Astrocyte (in vitro differentiated cells and primary cell): ENCODE measurements at places on chromosomes 12 and 14.
A peak's percentile ranks its signal among the peaks of the same experiment; 100 is the strongest.

- H3K4me3 ChIP-seq, result no peak overlapping the region
- no peak overlapping the region for H3K27ac ChIP-seq
- no peaks in the 10 kb centered on the region for H3K36me3 ChIP-seq
- H3K4me1 ChIP-seq, result no peaks in the 10 kb centered on the region
- H3K27me3 ChIP-seq, result no peaks in the 10 kb centered on the region
Observed at GRCh38 chr12:63940310-63941005, 96.0 kb downstream of the SRGAP1 start.

GRCh38 chr12:132213359-132214160, 69.3 kb downstream of the NOC4L start:
- H3K36me3 ChIP-seq, result no peaks in the 10 kb centered on the region
- no peak for DNase-seq
- H3K27ac ChIP-seq, result no peak overlapping the region
- no peak overlapping the region for H3K4me3 ChIP-seq
- no peaks in the 10 kb centered on the region for H3K4me1 ChIP-seq

- peaks cover 13% of the 10 kb centered on the region for H3K4me1 ChIP-seq
- no peak overlapping the region for H3K27ac ChIP-seq
- H3K27me3 ChIP-seq, result no peaks in the 10 kb centered on the region
Observed at GRCh38 chr14:65352964-65353530, 59.5 kb upstream of the FUT8 start.

DNA sequence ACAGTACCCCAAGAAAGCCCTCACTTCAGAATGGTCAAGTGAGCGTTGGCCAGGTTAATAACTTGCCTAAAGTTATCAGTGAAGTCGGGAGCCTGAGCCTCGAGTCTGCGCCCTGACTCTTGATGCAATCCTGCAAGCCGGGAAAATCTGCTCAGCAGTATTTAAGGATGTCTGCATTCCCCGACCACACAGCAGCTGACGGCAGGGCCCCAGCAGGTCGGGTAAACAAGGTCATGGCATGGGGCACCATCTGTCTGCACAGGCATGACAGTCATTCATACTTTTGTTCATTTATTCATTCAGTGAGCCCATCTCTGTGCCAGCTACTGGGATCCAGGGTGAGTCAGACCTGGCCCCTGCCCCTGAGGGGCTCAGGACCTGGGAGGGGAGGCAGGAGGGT, 11.1 kb downstream of the ABCB9 start:
- peaks cover 7% of the 10 kb centered on the region for H3K4me1 ChIP-seq
- H3K36me3 ChIP-seq, result no peaks in the 10 kb centered on the region
- no peaks in the 10 kb centered on the region for H3K27me3 ChIP-seq

DNA sequence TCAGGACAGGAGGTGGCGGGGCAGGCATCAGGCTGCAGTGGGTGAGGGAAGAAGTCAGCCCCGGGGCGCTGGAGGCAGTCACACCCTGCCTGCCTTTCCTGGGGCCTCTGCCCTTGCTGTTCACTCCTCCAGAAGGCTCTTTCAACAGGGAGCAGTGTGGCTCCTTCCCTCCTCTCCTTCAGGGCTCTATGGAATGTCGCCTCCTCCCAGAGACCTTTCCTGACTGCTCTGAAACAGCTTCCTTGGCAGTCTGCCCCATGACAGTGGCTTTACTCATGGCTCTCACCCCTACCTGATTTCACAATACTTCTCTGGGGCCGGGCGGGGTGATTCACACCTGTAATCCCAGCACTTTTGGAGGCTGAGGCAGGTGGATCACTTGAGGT, 7.1 kb downstream of the RHOF start:
- no peak overlapping the region for H3K4me3 ChIP-seq
- no peaks in the 10 kb centered on the region for H3K36me3 ChIP-seq
- peak; percentile 82 for DNase-seq
- no peaks in the 10 kb centered on the region for H3K27me3 ChIP-seq

DNA sequence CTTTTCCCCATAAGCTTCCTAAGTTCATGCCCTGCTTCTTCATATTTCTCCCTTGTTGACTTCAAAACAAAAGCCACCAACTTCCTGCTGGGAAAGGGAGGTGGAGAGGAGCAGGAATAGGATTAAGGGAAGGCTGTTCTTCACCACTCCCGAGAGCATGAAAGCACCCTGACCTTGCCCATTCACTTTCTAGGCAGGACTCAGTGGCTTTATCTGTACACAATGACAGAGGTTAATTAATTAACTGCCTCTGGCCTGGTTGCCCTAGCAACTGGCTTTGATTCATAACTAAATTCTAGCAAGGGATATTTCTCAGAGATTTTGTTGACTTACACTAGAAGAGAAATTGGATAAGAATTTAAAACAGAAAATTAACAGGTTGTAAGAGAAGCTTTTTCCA, 396.8 kb downstream of the RPS29 start:
- no peak overlapping the region for H3K27ac ChIP-seq
- no peaks in the 10 kb centered on the region for H3K36me3 ChIP-seq
- DNase-seq, result no peak

- H3K4me3 ChIP-seq, result no peak overlapping the region
- no peak overlapping the region for H3K27ac ChIP-seq
- no peak for DNase-seq
- peaks cover 5% of the 10 kb centered on the region for H3K4me1 ChIP-seq
Observed at GRCh38 chr12:123026094-123026853, 45.8 kb downstream of the ARL6IP4 start.

- H3K4me3 ChIP-seq, result no peak overlapping the region
- H3K36me3 ChIP-seq, result no peaks in the 10 kb centered on the region
- H3K27ac ChIP-seq, result no peak overlapping the region
Observed at GRCh38 chr14:95204705-95205104, 47.4 kb upstream of the DICER1 start.

GRCh38 chr12:31234955-31235867, 90.7 kb downstream of the SINHCAF start:
- peaks cover 40% of the 10 kb centered on the region for H3K27me3 ChIP-seq
- H3K27ac ChIP-seq, result no peak overlapping the region
- H3K4me3 ChIP-seq, result no peak overlapping the region
- no peaks in the 10 kb centered on the region for H3K36me3 ChIP-seq
- no peaks in the 10 kb centered on the region for H3K4me1 ChIP-seq

GRCh38 chr14:101357038-101357437, 204.3 kb upstream of the DIO3 start:
- no peaks in the 10 kb centered on the region for H3K4me1 ChIP-seq
- DNase-seq, result no peak
- H3K27ac ChIP-seq, result no peak overlapping the region
- H3K4me3 ChIP-seq, result no peak overlapping the region
- H3K36me3 ChIP-seq, result no peaks in the 10 kb centered on the region

GRCh38 chr14:96198430-96199130, 6.1 kb upstream of the BDKRB2 start:
- no peaks in the 10 kb centered on the region for H3K4me1 ChIP-seq
- no peaks in the 10 kb centered on the region for H3K27me3 ChIP-seq
- no peak overlapping the region for H3K4me3 ChIP-seq
- DNase-seq, result no peak

DNA sequence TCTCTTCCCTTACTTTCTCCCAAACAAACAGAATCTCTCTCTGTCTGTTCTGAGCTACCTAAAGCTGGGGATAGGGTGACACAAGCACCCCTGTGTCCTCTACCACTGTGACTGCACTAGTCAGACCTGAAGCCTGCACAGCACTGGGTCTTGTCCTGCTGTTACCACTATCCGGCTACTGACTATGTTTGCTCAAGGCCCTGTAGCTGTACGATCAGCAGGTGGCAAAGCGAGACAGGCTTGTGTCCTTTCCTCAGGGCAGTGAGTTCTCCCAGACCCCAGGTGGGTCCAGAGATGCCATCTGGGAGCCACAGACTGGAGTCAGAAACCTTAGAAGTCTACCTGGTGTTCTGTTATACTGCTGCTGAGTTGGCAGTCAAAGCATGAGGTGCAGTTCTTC, 116.4 kb downstream of the NUBPL start:
- no peak for DNase-seq
- H3K4me3 ChIP-seq, result no peak overlapping the region
- no peaks in the 10 kb centered on the region for H3K27me3 ChIP-seq
- no peaks in the 10 kb centered on the region for H3K4me1 ChIP-seq
- no peak overlapping the region for H3K27ac ChIP-seq
- H3K36me3 ChIP-seq, result no peaks in the 10 kb centered on the region

DNA sequence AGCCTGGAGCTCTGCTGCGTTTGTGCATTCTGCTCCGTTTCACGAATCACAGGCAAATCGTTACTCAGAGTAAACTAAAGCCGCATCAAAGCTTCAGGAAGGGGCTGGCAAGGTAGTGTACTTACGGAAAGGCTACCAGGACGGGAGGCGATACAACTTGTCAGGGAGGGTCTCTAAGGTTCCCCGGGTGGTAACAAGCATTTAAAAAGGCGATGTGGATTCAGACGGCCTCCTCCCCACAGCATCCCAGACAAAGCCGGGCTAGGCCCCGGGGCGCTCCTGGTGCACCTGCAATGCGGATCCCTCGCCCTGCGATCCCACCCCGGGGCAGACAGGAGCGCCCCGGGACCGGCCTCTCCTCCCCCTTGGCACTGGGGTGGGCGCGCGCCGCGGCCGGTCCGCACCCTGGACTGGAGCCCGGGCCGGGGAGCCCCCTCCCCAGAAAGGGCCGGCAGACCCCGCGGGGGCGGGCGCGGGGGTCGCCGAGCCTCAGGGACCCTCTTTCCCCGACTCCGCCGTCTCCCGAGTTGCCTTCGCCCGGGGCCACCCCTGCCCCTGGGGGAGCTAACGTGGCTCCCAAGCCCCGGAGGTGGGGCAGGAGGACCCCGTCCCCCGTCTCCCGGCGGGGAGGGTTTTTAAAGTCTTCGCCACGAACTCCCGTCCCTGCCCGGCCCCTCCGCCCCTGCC, 718 bp downstream of the CCDC92 start:
- H3K4me1 ChIP-seq, result peaks cover 28% of the 10 kb centered on the region
- peak overlapping the region; percentile 80 for H3K4me3 ChIP-seq
- peak; percentile 46 for DNase-seq
- H3K27me3 ChIP-seq, result no peaks in the 10 kb centered on the region
- H3K27ac ChIP-seq, result peak overlapping the region; percentile 55

DNA sequence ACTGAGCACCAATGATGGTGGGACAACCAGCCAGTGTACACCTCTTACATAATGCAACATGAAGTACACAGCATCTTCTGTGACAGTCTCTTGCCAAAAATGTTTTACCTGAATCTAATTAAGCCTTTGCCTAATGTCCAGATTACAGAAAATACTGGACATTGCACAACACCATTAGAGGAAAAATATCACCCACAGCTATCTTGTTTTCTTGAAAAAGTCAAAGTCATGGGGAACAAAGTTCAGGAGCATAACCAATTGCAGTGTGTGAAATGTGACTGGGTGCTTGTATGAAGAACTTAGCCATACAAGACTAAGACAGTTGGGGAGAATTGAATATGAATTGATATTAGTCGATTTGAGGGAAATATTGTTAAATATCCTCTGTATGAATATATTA, 12.1 kb upstream of the ANO6 start:
- no peaks in the 10 kb centered on the region for H3K27me3 ChIP-seq
- no peak overlapping the region for H3K4me3 ChIP-seq
- no peaks in the 10 kb centered on the region for H3K4me1 ChIP-seq
- H3K27ac ChIP-seq, result no peak overlapping the region
- DNase-seq, result no peak

DNA sequence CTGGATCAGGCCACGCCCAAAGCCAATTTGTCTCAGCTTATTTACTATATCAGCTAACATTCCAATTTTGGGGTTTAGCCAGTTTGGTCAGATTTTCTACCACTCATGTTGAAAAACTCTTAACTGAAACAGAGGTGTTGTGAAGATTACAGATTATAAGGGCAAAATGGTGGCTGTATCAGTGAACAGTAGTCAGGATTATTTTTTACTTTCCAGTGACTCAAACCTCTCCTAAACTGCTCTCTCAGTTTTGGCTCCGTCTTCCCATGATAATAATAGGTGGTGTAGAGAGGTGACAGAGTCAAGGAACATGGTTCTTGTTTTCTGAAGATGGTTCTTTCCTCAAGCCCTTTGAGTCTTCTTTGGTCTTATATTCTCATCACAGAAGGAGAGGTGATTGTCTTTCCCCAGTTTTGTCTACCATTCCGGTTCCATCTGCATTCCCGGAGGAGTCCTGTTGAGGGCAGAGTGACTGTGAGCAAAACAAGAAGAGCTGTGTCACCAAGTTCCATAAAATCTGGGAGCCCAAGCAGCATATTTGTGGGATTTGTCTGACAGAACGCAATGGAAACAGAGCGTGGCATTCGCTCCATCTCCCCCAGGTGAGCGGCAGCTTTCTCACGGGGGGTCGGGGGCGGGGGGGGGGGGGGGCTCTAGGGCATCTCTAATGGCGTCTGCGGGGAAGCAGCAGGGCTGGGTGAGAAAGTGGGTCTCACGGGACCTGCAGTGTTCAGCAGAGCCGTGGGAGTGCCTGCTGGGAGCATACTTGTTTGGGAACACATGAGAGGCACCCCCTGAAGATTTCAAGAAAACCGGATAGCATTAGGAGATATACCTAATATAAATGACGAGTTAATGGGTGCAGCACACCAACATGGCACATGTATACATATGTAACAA, 59.1 kb downstream of the TBC1D30 start:
- peaks cover 4% of the 10 kb centered on the region for H3K27me3 ChIP-seq
- no peaks in the 10 kb centered on the region for H3K4me1 ChIP-seq
- no peaks in the 10 kb centered on the region for H3K36me3 ChIP-seq
- no peak for DNase-seq
- no peak overlapping the region for H3K4me3 ChIP-seq
- no peak overlapping the region for H3K27ac ChIP-seq

DNA sequence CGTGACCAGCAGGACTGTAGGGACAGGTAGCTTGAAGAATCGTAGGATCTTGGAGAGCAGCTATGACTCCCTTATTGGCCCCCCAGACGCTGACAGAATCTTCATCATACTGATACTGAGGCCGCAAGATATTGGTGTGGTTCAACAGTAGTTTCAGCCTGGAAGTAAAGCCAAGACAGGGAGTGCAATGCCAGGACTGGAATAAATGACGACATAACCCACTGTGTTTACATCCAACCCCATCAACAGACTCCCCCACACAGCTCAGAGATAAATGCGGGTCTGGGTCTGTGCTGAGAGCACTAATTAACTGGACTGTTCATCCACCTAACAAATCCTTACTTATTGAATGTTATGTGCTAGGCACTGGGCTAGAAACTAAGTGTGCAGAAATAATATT, 16.6 kb downstream of the NOXRED1 start:
- H3K36me3 ChIP-seq, result no peaks in the 10 kb centered on the region
- peak; percentile 41 for DNase-seq
- H3K4me1 ChIP-seq, result no peaks in the 10 kb centered on the region
- H3K27ac ChIP-seq, result no peak overlapping the region

DNA sequence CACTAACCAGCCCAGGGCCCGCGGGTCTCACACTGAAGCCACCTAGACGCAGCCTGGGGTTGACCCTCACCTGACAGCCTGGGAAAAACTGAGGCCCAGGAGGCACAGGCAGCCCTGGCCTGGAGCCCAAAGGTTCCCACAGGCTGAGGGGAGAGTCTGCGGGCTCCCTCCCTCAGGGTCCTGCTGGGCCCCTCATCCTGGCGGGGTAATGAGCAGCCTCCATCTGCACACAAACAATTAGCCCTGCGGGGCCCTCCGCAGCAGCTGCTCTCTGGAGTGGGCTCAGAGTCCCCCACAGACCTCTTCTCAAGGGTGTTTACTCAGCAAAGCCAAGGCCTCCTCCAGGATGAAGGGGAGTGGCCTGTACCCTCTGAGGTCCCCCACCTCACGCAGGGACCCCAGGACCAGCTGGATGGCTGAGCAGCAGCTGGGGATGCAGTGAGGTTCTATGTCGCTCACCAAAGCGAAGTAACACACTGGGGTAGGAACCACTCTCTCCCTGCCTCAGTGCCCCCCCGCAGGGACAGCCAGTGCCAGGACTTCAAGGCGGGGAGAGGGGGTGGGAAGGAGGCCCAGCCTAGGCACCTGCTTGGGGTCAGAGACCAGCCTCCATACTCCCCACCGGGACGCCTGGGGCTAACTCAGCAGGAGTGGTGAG, 7.3 kb downstream of the AKT1 start:
- DNase-seq, result no peak
- H3K27ac ChIP-seq, result no peak overlapping the region
- no peaks in the 10 kb centered on the region for H3K36me3 ChIP-seq
- H3K27me3 ChIP-seq, result no peaks in the 10 kb centered on the region
- H3K4me3 ChIP-seq, result no peak overlapping the region

- H3K4me1 ChIP-seq, result no peaks in the 10 kb centered on the region
- no peak overlapping the region for H3K27ac ChIP-seq
Observed at GRCh38 chr14:100062590-100062989, 2.6 kb upstream of the EVL start.
